ENCODE measurements at places on chromosomes 1 and 21.

GRCh38 chr1:26029864-26030481 is 8.4 kb downstream of the EXTL1 start:
- no peak for DNase-seq

- no peak for DNase-seq
These were observed 108.6 kb upstream of the CSF3R start for GRCh38 chr1:36591278-36591677.

DNA sequence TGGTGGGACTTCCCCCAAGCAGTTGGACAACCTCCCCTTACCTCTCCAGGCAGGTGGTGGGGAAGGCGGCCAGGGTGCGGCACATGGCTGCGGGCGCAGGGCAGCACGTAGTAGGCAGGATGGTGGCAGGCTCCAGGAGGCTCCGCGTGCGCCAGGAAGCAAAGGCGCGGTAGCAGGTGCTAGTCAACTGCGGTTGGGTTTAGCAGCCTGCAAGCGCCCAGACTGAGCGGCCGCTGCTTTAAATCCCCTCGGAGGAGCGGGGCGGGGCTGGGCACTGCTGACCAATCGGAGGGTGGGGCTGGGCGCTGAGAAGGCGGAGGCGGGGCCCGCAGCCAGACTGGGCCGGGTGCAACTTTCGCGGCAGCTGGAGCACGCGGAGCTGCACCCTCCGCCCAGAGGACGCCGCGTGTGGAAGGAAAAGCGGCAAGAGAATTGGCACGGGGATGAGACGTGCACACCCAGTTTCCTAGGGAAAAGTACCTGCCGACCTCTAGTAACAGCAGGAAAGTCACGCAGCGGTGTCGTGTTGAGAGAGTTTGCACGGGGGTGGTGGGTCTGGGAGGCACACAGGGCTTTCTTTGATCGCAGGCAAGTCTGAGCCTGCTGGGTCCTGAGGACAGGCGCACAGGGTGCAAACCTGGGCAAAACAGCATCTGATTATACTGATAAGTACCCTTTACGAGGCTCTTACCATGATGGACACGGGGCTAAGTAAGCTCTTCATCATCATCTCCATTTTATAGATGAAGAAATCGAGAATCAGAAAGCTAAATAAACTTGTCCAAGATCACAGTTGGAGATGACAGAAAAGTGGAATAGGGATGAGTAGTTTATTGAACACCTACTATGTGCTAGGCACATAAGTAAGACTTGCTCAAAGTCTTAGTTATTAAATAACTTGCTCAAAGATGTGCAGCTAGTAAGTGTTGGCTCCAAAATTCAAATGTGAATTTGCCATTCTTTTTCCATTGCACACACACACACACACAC is at the start of gene RGS16:
RGS16 (minus strand) TSS at position 215 of the 990 bp plus-strand sequence; CDS start at position 85, 130 bp downstream.
- DNase-seq: no peak

DNA sequence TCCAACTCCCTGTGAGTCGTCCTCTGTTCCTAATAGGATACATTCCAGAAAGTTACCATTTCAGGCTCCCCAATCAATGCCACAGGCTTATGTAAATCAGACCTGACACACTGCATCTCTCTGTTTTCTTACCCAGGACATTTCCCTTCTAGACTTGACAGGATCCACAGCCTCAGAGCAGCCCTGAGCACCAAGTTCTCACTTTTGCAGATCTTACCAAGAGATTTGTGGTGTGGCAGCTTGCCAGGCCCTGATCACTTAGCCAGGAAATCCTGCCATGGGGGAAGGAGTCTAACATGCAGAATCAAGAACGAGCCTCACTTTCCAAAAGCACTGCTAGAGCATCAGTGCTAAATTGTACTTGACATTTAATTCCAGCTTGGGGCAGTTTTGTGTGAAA is 202.9 kb downstream of the TBX15 start:
- DNase-seq: no peak

- no peak for DNase-seq
These were observed 89.4 kb upstream of the S1PR1 start for GRCh38 chr1:101147381-101147780.

DNA sequence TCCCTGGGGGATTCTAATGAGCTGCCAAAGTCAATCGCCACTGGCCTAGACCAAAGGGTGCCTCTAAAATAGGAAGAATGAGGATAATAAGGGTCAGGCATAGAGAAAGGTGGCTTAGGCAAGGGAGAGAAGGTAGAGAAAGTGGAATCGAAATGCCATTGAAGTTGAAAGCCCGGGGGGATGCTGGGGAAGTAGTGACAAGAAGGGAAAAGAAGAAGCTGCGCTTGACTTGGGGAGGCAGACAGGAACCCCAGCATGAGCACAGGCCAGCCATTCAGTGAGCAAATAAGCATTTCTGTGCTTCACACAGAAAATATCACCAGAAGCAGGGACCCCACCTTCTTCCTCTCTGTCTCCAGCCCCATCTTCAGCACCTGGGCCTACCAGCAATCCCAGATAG is 1.5 kb downstream of the CD2 start:
- no peak for DNase-seq

- no peak for DNase-seq
These were observed 44.6 kb downstream of the HMGB4 start for GRCh38 chr1:33908324-33908956.

DNA sequence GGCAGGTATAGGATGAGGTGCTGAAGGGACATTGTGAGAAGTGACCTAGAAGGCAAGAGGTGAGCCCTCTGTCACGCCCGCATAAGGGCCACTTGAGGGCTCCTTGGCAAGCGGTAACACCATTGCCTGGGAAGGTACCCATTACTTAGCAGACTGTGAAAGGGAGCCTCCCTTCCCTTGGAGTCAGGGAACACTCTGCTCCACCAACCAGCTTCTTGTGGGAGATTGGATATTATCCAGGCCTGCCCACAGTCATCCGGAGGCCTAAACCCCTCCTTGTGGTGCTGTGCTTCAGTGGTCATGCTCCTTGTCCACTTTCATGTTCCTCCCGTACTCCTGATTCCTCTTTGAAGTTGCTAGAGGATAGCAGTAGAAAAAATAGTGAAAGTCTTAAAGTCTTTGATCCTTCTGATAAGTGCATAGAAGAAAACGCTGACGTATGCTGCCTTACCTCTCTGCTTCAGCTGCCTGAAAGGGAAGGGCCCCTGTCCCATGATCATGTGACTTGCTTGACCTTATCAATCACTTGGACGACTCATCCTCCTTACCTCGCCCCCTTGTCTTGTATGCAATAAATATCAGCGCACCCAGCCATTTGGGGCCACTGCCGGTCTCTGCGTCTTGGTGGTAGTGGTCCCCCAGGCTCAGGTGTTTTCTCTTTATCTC is 16.0 kb downstream of the RBBP4 start:
- DNase-seq: no peak

DNA sequence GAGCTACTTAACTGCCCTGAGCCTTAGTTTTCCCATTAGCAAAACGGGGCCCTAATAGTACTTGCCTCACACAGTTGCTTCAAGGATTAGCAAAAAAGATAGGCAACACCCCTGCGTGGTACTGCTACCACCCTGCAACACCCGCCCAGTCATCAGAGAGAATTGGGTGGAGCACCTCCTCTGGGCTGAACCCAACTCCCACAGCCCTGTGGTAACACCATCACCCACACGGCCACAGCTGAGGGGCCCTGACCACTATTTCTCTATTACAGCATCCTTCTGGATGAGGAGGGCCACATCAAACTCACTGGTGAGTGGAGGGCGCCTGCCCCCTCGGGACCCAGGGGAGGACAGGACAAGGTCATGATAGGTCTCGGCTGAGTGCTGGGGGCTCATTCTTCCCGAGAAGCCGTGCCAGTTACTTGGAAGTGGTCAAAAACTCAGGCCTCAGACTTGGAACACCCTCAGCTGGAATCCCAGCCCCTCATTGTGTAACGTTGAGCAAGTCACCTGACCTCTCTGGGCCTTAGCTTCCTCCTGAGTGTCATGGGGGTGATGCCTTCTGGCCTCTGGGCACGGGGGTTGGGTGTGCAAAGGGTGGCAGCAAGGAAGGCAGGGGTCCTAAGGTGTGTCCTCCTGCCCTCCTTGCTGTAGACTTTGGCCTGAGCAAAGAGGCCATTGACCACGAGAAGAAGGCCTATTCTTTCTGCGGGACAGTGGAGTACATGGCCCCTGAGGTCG is 24.6 kb downstream of the RPS6KA1 start:
- no peak for DNase-seq

DNA sequence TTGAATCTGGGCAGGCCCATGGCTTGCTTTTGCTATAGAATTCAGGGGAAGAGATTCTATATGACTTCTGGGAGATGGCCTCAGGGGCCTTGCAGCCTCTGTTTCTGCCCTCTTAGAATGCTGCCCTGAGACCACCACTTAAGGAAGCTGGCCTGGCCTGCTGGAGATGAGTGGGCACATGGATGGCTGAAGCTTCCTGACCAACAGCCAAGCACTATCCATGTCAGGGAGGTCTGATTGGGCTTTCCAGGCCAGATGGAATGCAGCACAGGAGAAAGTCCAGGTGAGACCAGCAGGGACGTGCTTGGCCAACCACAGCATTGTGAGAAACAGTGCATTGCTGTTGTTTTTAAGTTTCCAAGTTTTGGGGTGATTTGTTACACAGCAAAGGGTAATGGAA is 308.1 kb downstream of the PTPRU start:
- no peak for DNase-seq

GRCh38 chr1:114008480-114008941 is 29.2 kb downstream of the OLFML3 start:
- no peak for DNase-seq

- no peak for DNase-seq
These were observed 53.5 kb downstream of the S1PR1 start for GRCh38 chr1:101290119-101290921.

GRCh38 chr21:23858878-23859277 is 1748.4 kb downstream of the MRPL39 start:
- no peak for DNase-seq

DNA sequence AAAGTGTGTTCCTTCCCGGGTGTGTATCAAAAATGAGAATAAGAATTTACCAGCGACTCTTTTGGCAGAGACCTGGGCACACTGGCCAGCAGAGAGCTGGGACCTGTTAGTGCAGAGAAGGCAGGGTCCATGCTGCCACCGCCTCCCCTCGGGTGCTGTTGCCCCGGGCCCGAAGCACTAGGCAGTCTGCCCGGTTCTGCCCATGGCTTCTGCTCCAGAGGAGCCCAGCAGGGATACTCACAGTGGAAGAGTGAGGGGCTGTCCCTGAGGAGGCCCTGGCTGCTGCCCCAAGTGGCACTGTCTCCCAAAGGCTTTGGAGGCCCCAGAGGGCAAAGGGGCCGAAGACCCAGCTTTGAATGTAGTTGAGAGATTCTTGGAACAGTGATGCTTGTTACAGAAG is 80.5 kb downstream of the MIS18A start:
- no peak for DNase-seq

- DNase-seq: no peak
These were observed 69.7 kb downstream of the GALNT2 start for GRCh38 chr1:230136453-230137336.

DNA sequence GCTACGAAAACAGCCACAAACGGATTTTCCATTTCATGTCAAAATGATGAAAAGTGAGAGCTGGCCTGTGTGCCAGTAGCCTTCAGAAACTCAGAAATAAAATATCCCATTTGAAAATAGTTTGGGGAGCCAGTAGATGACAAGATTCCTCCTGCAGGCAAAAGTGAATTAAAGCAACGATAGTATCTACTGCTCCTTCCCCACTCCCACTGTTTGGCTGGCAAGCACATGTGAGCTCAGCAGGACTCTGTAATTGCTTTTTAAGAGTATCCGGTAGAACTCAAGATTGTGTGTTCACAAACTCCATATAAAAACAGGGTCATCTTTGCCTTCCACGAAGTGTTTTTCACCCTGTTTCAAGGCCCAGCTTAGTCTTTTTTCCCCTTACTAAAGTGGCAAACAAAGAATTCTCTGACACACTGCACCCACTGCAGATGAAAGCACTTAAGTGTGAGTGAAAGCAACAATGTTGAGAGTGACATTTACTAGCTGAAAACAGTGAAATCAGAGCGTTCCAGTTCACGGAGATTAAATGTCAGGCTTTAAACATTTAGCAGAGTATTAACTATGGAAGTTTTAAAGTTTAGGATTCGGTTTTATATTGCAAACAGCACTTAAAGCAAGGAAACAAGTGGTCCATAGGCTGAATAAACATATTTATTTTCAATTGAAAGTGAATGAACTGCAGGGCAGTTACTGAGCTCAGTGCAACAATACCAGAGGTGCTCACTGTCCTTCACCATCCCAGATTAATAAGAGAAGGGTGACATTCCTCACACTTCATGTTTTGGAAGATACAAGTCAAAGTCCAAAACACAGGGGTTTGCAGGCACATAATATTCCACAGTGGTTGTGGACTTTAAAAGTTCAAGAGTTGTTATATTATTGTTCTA is 70.0 kb downstream of the ALG14 start:
- no peak for DNase-seq

- DNase-seq: no peak
These were observed 25.9 kb downstream of the DYRK1A start for GRCh38 chr21:37392441-37392840.

GRCh38 chr1:39643705-39644104 is 4.3 kb upstream of the HEYL start:
- DNase-seq: no peak

DNA sequence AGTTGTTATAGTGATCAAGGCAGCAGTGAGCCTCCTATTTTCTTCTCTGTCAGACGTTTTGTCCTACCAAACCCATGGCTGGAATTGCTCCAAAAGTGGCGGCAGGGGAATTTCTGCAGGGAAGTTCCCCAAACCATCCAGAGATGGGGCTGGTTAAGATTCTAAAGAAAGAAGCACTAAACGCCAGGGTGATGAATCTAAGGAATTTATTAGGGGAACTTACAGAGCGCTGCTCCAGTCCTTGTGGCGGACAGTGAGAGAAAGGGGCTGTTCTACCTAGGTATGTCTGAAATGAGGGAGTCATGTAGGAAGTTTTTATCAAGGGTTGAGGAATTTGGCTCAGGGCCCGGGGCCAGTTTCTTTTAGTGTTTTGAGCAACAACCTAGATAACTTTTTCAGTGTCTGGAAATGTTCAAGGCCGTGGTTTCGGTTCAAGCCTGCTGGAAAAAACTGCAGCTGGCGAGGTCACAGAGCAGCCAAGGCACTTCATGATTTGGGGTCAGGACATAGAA is 222.4 kb upstream of the B3GALT2 start:
- peak; percentile 84 for DNase-seq

DNA sequence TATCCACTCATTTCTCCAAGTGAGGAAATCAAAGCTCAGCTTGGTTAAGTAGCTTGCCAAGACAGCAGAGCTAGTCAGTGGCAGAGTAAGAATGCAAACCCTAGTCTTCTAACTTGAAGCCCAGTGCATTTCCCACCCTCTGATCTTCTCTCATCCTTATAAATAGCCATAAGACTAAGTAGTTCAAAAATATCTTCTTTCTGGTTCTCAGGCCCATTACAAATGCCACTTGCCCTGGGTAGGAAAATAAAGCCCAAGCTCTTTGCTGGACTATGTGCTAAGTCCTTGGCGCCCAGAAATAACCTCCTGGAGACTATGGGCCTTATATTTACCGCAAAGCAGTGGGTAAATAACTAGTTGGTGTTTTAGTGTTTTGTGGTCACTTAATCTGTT is 505.8 kb downstream of the PLPP3 start:
- DNase-seq: no peak

- no peak for DNase-seq
These were observed 56.8 kb downstream of the DESI2 start for GRCh38 chr1:244709476-244710368.
